Stimulated activated CD4-positive, alpha-beta T cell treated with anti-CD3 and anti-CD28 coated beads, Interleukin-1b, Interleukin-23, amount 100 ng/mL, for 48 hours (primary cell): ENCODE measurements at places on chromosomes 12 and 14.

GRCh38 chr12:99455350-99456035 is 192.1 kb upstream of the GARIN6 start:
- no peak for DNase-seq

- DNase-seq = no peak
Measured at GRCh38 chr14:69190191-69190590, 1.1 kb upstream of the EXD2 start.

DNA sequence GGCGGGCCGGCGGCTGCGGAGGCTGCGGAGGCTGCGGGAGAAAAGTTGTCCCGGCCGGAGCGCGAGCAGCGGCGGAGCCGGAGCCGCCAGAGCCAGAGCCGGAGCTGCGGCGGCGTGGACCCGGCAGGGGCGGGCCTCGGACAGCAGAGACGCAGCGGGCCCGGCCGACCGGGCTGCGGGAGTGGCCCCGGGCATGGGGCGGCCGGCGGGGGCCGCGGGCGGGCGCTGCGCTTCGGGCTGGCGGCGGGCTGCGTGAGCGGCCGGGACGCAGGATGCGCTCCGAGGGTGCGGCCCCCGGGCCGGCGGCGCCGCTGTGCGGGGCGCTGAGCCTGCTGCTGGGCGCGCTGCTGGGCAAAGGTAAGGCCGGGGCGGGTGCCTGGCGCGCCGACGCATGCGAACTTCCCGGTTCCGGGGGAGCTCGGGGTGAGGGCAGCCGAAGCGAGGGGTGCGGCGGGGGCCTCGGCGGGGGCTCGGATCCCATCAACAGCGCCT is at the start of gene TMEM132C:
TSS of gene TMEM132C (plus strand) at position 40 of the 492 bp plus-strand sequence. CDS start at position 273, 233 bp downstream.
- DNase-seq = no peak

- no peak for DNase-seq
Measured at GRCh38 chr12:132606466-132606865, 3.9 kb downstream of the LRCOL1 start.

- DNase-seq = no peak
Measured at GRCh38 chr14:36947362-36947761, 225.0 kb downstream of the SLC25A21 start.

GRCh38 chr14:51564460-51564859 is 87.2 kb upstream of the FRMD6 start:
- no peak for DNase-seq

- DNase-seq = no peak
Measured at GRCh38 chr12:74818412-74818811, 280.8 kb downstream of the ATXN7L3B start.

DNA sequence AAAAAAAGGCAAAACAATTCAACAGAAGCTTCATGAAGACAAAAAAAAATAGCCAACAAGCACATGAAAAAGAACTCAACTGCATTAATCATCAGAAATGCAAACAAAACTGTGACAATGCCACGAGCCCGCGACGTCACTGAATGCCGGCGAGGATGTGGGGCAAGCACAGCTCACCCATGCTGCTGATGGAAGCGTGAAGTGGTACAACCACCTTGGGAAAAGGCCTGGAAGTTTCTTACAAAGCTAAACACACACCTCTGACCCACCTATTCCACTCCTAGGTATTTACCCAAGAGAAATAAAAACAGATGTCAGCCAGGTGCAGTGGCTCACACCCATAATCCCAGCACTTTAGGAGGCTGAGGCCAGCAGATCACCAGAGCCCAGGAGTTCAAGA is 10.5 kb downstream of the BTBD6 start:
- DNase-seq = no peak

DNA sequence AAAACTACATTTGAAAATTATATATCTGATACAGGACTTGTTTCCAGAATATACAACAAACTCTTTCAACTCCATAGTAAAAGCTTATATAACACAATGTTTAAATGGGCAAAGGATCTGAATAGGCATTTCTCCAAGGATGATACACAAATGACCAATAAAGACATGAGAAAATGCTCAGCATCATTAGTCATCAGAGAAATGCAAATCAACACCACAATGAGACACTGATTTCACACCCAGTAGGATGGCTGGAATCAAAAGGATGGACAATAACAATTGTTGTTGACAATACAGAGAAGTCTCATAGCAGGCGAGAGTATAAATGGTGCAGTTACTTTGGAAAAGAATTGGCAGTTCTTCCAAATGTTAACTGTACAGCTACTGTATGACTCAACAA is 394.9 kb downstream of the BCL11B start:
- no peak for DNase-seq

DNA sequence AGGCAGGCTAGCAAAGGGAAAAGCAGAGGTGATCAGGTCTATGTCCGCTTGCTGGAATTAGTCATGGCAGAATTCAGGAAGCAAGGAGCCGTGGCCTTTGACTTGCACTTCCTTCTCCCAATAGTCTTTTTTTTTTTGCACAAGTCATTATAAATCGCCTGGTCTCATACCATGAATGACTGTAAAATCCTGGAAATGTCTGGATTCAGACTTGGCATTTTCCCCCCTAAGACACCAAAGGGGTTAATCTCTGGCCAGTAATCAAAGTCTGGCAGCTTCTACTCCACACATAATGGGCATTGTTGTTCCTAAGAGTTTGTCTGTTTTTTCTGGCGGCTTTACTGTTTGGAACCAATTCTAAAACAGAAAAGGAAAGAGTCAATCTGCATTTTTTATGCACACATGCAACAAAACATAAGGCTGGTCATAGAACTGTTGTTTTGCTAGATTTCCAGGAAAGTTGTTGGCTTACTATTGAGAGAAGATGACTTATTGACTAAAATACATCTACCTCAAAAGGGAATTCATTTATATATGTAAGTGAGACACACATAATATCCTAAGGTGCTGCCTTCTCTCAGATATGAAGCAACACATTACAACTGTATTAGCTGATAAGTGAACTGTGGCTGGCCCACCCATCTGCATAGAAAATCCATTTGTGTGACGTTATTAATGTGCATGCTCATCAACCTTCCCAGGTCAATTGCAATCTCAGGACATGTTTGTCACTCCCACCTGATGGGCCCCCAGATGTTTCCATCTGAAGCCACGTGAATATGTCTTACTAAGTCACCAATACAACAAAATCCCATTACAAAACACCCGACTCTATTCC is 157.3 kb downstream of the BTG1 start:
- no peak for DNase-seq
